ENCODE measurements at places on chromosomes 6 and 20.

GRCh38 chr20:33702861-33703260, 16.7 kb upstream of the E2F1 start:
- no peak for DNase-seq

DNA sequence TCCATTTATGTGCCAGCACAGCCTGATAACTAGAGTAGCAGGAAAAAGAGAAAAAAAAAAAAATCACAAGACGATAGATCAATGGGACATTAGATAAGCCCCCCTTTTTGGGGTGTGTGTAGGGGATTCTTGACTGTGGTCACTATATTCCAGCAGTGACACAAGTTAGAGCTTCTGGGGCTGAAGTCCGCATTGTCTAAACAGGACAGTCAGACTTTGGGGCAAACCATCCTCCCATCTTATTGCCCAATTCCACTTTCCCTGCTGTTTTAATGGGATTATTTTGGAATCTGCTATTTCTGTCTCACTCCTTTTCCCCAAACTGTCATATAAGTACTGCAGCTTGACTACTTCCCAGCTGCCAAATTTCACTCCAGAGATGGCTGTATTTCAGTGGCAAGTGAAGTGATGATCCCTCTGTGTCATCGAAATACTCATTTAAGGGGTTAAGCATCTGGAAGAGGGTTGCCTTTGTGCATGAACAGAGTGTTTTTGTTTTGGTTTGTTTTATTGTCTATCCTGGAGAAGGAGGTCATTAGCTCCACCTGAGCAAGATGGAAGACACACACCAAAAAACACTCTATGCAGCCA, 182.5 kb downstream of the ATXN1 start:
- DNase-seq = no peak

DNA sequence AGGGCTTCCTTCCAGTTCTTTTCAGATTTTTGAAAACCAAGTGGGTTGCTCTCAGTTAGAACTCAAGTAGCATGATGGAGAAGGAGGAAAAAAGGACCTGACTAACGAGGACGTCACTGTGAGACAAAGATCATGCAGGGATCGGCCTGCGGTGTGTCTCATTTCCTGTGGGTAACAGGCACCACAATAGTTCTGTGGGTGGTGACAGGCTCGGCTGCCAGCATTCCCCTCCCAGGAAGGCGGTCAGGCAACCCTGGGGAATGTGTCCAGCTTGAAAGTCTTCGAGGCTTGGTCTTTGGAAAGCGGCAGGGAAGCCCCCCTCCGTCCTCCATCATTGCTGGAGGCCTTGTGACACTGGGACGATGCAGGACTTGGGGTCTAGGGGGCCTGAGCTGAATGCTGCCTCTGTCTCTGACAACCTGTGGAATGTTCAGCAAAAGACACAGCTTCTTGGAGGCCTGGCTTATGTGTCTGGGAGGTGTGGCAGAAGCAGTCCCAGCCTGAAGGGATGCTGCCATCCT, 121.0 kb downstream of the BCAS1 start:
- no peak for DNase-seq

DNA sequence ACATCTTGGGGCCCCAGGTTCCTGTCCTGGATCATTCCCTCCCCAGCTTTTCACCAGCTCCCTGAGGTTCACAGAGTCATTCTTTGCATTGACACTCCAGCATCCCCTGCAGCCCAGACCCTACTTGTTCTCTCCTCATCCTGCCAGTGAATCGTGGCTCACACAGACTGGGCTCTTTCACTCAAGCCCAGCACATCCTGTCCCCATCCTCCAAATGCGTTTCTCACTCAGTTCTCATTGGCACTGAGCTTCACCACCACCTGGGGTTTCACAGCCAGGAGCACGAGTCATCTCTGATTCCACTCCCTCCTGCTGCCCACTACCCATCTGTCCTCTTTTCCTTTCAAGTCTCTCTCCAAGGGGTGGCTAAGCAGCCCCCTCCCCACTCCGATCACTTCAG, 85.4 kb upstream of the NNAT start:
- DNase-seq = peak; percentile 62

DNA sequence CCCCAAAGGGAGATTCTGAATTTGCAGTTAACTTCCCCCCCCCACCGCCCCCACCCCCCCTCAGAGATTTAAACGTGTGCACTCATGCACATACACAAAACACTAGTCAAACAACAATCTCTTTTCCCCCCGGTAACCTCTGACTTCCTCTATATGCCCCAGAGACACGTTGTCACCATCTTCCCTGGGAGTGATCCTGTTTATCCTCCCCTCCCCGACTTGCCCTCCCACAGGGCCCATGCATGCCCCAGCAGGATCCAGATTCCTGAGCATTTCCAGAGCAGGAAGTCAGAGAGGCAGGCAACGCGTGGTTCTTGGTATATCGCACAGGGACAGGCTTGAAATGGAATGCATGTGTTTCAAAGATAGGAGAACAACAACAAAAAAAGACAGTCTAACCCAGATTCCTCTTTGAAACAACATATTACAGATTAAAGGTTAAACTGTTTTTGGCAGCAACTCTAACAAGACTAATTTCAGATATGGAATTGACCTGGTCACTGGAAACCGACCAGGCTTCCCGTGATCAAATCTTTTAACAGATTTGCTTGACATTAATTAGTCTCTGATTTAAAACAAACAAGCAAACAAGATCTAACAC, 1.3 kb downstream of the BLCAP start:
- DNase-seq = no peak

- DNase-seq = no peak
Observed at GRCh38 chr6:155883334-155883731, 427.7 kb upstream of the NOX3 start.

DNA sequence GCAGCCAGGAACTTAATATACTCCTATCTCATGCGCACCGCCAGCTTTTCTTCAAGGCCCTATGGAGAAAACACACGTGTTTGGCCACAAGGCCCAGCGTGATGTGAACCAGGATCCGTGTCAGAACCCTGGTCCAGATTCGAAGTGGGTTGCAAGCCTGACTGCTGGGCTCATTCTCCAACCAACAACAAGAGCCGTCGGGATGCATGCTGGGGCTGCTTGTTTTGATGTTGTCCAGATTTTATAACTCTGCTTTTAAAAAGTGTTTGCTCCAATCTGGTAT, 463 bp upstream of the SLC22A2 start:
- no peak for DNase-seq

DNA sequence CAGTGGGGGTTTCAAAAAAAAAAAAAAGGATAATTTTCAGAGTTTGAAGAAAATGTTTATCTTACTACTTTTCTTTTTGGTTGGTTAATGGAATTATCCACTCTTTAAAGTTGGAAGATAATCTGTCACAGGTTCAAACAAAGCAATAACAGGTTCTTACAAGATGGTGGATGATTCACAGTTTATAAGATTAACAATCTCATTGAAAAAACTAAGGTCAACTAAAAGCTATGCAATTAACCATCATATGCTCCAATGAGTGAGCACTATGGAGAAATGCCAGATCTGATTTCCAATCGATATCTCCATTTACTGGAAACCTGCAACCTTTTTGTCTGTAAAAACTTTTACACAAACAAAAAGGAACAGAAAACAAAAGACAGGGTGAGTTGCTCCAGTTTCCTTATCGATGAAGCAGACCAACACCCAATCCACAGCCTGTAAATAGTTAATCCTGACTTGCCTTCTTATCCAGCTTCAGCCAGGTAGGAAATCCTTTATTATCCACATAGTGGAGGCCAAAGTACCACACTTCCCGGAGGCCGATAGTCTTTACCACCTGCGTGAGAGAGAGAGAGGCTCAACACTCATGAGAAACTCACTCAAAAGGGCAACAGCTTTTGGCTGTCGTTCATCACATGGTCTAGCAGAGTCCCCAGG, 32.4 kb downstream of the EZR start:
- DNase-seq = no peak

DNA sequence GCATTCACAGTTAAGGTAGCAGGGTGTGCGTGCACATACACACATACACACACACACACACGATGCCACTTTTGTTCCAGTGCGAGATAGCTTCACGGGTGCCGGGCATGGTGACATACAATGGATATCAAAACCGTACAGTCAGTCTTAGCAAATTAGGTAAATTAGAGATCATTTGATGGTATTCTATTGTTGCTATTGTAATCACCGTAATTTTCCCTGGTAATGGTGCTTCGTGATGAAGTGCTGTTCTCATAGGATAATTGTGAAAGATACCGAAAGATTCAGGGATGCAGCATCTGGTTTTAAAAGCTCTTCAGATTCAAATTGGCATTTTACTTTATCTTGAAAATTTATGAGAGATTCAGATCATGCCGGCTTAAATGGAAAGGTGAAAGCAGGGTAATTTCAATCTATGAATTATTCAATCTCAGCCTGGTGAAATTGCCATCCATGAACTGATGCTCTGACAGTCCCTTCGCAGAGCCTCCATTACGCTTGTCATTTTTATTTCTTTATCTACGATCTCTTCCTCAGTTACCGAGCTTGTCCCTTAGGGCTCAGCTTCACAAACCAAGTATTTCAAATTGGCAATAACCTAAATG, 71.3 kb upstream of the SOX4 start:
- no peak for DNase-seq

DNA sequence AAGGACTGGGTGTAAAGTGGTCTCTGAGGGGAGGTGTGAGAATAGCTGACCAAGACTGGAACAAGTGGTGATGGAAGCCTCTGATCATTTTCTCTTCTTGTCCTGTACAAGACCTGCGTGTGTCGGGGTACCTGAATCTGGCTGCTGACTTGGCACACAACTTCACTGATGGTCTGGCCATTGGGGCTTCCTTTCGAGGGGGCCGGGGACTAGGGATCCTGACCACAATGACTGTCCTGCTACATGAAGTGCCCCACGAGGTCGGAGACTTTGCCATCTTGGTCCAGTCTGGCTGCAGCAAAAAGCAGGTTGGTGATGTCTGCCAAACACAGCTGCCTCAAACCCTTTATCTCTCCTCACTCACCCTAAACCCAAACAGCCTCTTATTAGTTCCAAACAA, 1.7 kb upstream of the HSD17B8 start:
- no peak for DNase-seq

DNA sequence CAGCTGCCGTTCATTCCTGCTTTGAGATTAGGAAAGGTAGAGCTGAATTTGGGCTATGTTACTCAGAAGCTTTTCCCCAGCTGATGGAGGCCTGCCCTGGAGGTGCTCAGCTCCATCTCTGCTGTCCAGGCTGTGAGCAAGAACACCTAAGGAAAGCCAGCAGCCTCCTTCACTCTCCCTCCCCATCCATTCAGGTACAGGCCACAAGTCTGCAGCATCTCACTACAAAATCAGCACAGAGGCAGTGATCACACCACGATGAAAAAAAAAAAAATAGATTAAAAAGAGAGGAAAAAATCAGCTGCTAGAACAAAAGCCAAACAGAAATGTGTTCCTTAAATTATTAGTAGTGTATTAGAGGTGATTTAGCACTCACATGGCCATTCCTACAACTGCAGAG, 515.0 kb downstream of the CDH26 start:
- no peak for DNase-seq

DNA sequence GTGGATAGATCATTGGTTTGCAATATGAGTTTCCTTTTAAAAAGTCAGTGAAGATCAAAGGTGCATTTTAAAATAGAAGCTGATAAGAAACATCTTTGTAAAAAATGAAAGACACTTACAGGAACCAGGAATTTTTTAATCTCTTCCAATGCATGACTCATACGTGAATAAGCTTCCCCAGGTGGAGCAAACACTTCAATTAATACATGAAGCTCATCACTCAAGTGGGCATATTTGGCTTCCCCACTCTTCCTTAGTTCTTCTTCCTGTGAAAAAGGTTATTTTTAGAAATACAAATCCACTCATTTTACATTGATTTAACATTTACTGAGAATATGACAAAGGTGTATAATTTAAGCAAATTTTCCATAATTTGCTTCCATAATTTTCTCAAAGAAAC, 308.1 kb downstream of the KHDRBS2 start:
- no peak for DNase-seq

DNA sequence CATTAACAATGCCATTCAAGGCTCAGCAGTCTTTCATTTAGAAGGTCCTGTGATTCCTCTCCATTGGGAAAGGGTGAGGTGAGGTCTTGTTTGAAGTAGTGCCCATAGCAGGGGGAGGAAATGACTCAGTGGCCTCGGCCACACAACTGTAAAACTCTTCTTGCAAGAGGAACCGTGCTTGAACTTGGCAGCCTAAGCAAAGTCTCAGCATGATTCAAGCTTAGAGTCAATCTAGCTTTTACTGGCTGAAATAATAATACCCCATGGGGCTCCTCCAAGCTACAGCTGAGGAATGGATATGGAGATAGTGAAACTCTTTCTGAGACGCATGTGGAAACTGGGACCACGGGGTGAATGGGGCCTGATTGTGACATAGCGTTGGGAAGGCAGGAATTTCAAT, 428.2 kb downstream of the BMP2 start:
- no peak for DNase-seq

DNA sequence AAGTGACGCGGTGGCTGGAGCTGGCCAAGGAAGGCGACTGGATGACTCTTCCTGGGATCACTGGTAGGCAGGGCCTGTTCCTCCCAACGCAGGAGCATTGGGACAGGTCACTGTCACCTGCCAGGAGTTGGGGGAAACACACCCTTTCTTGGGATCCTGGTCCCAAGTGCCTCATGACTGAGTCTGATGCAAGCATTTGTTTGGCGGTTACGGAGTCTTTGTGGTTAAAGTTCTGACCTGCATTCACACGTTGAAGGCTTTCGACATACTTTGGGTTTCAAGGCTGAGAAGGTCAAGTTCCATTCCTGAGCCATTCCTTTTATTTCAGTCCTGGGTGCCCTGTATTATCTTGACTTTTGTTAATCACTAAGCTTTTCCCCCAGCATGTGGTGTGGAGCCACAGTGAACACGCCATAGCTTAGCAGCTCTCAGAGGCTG, 6.0 kb downstream of the PNLDC1 start:
- DNase-seq = peak; percentile 41

Measured in posterior cingulate gyrus (tissue), 11 donors.